Foreskin keratinocyte (primary cell): ENCODE measurements at places on chromosomes 16 and 17.

- no peak for DNase-seq
Measured at GRCh38 chr16:84917492-84917891, 93.8 kb downstream of the ZDHHC7 start.

DNA sequence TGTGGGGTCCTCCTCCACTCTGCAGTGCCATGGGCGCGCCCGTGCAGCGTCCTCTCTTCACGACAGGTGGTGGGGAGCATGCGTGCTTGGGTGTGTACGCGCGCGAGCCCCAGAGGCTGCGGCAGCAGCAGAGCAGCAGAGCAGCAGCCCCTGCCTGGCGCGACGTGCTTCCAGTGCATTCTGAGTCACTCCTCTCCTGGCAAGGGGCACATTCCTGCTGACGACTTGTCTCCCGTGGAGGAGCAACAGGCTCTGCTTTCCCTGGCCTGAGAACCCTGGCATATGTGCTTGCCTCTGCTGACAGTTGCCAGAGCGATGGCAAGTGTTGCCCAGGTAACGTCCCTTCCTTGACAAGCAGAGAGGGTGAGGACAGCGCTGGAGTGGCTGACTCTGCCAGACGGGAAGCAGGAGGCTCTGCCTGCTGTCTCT, 133.8 kb upstream of the PLCG2 start:
- peak; percentile 57 for DNase-seq

DNA sequence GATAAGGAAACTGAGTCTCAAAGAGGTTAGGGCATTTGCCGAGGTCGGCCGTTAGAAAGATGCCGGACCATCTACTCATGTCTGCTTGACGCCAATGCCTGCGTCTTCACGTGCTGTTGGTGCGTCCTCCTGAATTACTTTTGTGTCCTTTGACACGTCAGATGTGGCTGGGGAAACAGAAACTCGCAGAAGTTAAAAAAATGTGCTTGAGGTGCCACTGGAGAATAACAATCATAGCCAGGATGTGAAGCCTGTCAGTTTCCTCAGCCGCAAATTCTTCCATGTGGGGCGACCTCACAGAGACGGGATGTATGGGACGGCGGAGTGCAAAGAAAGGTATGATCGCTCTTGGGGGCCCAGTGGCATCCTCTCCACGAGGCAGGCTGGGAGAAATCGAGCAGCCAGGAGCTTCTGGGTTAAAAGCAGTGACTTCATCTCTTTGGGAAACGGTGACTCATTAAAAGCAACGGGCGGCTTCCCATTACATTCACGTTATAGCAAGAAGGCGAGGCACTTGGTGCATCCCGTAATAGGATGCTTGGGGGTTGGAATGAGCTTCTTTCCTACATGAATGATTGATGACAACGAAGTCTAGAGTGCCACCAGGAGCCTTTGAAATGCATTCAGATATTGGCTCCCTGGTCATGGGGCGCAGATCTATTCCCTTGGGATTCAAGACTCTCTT, 67.8 kb downstream of the BMERB1 start:
- peak; percentile 70 for DNase-seq

DNA sequence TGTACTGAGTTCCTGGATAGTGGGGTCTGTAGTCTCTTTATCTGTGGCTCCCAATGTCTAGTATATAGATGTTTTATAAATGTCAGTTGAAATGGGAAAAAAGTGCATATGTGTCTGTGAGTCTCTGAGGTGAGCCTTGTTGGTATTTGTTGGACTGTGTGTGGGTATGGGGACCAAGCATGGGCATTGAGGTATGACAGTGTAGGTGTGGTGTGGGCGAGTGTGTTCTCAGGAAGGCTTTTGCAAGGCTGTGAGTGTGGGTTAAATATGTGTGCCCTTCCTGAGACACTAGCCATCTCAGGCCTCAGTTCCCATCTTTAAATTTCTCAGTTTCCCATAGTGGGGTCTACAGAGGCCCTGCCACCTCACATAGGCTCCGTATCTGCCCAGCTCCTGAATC, 440.2 kb upstream of the CCL2 start:
- DNase-seq: no peak

- no peak for DNase-seq
Measured at GRCh38 chr16:19886073-19886941, 1.7 kb upstream of the GPRC5B start.

- DNase-seq: peak; percentile 84
Measured at GRCh38 chr17:19719355-19720209, 3.2 kb upstream of the SLC47A2 start.

GRCh38 chr17:35870906-35871819, 2.5 kb upstream of the HEATR9 start:
- no peak for DNase-seq

DNA sequence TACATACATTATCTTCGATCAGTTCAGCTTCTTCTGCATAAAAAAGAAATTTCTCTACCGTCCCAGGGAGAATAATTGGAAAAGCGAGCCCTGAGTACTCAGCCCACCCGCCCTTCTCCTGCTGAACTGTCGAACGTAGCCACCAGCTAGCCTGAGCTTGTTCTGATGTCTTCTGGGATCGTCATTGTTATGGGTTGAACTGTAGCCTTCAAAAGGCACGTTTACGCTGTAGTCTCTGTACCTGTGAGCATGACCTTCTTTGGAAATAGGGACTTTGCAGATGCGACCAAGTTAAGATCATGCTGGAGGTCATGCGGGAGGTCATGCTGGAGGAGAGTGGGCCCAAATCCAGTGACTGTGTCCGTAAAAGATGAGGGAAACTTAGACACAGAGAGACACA, 86.2 kb downstream of the CMIP start:
- peak; percentile 81 for DNase-seq

DNA sequence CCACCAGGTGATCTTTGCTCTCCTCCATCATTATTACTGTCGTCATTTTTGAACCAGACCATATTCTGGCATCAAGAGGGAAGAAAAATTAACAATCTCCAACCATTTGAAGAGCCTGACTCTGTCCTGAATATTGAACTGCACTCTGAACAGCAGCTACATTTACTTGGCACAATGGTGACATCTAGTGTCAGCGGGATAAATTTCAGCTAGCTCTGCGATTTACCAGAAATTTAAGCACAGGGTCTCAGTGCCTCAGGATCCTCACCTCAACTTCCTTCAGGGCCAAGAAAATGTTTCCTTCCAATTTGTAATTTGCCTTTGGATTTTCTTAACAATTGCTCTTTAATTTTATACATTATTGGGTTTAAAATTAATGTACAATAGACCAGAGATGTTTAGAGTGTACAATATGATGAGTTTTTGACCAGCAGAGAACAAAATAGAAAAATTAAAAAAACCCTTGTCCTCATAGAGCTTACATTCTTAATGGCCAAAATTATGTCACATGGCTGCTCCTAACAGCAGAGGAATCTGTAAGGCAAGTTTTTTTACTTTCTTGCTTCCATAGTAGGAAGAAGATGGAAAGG, 10.7 kb upstream of the ZNF19 start:
- no peak for DNase-seq

- no peak for DNase-seq
Measured at GRCh38 chr17:77432742-77433141, 292.0 kb downstream of the SEC14L1 start.

DNA sequence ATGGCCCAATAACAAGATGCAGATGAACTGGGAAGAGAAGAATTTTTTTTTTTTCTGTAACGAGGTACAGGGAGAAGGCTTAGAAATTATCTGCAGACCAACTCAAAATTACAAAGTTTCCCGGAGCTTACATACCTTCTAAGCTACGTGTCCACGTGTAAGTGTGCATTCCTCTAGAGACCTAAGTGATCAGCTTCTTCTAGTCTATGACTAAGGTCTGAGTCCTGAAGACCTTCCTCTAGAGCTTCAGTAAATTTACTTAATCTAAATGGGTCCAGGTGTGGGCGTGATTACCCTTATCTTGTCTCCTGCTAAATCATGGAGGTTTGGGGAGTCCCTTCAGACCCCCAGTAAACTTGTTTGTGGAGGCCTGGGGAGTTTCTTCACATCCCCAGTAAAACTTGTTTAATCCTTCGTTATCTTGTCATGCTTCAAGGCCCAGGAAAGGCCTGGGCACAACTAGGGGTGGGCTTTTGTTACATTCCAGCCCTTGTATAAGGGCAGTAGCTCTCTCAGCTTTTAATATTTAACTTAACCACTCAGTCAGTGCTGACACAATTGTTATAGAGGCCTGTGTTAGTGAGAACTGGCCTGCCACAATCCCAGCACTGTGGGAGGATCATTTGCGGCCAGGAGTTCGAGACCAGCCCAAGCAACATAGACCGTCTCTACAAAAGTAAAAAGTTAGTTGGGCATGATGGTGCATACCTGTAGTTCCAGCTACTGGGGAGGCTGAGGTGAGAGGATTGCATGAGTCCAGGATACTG, 342.3 kb downstream of the SNX29 start:
- peak; percentile 65 for DNase-seq

- no peak for DNase-seq
Measured at GRCh38 chr16:27618606-27619327, 68.8 kb downstream of the KATNIP start.

DNA sequence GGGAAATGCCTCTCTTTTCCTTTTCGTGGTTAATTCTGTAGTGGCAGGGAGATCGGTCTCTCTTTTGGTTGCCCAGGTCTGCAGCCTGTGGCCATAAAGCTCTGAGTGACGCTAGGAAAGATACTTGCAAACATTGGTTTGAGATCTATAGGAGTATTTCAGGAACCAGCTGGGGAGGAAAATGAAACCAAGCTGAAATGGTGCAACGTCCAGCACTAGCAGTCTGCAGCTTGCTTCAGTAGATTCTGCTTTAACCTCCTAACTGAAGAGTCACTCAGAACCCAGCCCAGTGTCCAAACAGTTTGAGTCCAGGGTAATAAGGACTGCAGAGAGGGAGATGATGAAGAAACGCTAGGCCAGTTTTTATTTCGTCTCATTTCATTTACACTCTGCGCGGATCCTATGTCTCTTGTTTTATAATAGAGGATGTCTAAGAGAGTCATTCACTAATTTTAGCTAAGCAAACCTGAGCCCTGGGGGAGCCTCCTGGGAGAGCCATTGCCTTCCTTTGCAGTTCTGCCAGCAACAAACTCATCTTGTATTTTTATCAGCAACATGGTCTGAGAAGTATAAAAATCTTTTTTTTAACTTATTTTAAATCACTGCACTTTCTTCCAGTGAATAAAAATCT, 12.0 kb downstream of the SP2 start:
- DNase-seq: no peak

- no peak for DNase-seq
Measured at GRCh38 chr16:89696670-89697128, 4.8 kb downstream of the SPATA2L start.

DNA sequence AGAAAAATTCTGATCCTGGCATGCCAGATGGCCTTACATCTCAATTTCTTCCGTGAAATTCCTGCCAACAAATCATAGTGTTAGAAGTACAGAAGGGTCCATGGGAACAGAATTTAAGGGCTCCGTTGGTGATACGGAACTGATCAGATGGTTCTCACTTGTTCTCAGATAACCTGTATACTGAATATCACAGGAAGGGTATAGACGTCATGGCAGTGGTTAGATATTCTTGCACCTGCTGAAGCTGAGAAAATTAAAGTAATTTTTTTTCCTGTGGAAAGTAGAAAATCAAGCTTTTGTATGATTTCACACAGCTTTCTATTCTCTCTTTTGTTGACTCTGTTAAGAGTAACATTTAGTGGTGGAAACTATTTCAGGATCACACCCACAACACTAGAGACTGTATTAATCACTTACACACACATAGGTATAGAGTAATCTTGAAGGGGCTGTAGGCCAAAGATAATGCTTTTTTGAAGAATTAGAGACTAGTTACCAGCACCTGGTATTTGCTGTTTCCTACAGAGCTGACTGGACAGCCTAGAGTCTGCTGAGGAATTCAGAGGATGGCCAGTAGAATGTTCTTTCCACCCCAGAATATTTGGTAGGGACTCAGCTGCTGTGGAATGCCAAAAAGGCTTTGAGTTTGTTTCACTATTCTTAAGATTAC, 7.5 kb downstream of the TENT4B start:
- no peak for DNase-seq

- no peak for DNase-seq
Measured at GRCh38 chr16:84759061-84759460, 59.3 kb downstream of the USP10 start.

DNA sequence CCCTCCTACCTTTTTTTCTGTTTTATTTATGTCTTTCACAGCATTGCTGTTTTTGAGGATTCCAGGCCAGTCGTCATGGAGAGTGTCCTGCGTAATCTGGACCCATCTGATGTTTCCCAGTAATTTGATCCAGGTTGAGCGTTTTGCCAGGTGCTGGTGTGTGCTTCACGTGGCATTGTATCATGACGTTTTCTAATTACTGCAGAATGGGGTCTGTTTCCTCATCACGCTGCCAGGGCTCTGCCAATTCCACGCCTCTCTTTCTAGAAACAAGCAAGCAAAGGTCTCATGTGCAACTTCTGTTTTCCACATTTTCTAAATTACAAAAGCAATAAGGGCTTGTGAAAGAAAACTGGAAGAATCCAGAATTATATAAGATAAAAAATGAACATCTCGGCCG, 28.3 kb upstream of the BHLHA9 start:
- DNase-seq: peak; percentile 9

- DNase-seq: peak; percentile 75
Measured at GRCh38 chr16:62225675-62226074, 189.4 kb upstream of the CDH8 start.

- no peak for DNase-seq
Measured at GRCh38 chr17:42653179-42654124, 5.6 kb upstream of the TUBG2 start.

GRCh38 chr17:51778842-51779241, 379.7 kb downstream of the CA10 start:
- no peak for DNase-seq

- no peak for DNase-seq
Measured at GRCh38 chr17:55420776-55421178, 858 bp downstream of the MMD start.

- DNase-seq: no peak
Measured at GRCh38 chr16:88435437-88436355, 17.4 kb upstream of the ZFPM1 start.

GRCh38 chr17:73342050-73342522, 30.3 kb upstream of the CDC42EP4 start:
- peak; percentile 58 for DNase-seq

DNA sequence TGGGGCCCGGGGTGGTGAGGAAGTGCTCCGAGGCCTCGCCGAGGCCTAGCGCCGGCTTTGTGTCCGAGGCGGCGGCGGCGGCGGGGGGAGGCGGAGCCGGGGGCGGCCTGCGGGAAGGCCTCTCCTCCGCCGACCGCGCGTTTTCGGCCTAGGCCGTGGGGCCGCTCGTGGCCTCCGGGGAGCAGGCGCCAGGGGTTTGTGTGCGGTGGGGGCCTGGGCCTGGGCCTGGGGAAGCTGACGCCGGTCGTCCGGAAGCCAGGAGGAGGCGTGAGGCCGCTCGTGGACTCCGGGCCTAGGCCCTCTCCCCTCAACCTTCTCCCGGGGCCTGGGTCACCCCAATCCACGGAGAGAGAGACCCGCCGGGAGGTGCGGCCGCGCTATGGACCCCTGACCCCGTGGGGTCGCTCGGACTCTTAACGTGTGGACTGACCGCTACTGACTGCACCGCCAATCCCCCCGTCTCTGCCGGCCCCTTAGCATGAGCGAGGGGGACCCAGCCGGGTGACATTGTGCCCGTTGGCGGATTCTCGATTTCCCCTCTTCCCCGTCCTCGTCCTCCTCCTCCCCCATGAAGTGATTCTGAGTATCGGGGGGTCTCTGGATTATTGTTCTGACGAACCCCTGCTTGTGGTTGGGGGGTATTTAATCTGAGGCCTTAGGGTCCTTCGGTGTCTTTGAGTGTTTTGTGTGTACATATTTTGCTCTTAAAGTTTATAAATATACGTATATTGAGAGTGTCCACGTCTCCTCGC, 660 bp downstream of the RBBP6 start:
- no peak for DNase-seq
